Activated CD8-positive, alpha-beta T cell treated with anti-CD3 and anti-CD28 coated beads, Interleukin-2, amount 10 ng/mL, durations not matched to agents 7 days and 5 days (primary cell): ENCODE measurements at places on chromosomes 16 and 17.
A peak's percentile ranks its signal among the peaks of the same experiment; 100 is the strongest.

DNA sequence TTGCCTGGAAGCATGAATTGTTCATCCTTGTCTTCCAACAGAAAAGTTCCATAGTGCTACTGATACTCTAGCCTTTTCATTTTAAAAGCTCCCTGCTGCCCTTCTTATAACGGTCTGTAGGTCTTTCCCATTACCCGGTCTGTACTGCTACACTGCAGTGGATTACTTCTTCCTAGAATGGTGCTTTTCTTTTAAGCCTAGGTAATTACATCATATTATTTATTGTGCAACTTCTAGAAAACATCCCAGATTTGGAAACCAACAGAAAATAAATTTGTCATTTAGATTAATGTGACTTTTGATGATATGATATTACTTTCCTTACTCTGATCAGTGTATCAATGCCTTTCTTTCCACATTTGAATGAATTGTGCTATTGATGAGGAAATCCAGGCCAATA, 199.4 kb downstream of the TANC2 start:
- no peak for DNase-seq

DNA sequence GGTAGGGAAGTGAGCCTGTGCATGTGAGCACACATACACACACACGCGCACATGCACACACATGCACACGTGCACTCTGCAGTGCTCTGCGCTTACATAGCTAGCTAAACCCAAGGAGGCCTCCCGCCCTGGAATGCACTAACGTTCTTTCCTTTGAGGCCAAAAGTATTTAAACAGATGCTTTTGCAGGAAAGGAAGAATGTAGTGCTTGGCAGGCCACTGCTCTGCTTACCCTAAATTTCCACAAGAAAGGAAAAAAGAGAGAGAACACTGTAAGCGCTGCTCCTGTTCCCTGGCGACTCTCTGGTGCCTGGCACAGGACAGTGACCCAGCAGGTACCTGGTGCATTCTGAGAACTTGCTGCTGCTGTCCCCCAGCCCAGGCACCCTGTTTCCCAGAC, 31.3 kb upstream of the MRPS23 start:
- no peak for DNase-seq

DNA sequence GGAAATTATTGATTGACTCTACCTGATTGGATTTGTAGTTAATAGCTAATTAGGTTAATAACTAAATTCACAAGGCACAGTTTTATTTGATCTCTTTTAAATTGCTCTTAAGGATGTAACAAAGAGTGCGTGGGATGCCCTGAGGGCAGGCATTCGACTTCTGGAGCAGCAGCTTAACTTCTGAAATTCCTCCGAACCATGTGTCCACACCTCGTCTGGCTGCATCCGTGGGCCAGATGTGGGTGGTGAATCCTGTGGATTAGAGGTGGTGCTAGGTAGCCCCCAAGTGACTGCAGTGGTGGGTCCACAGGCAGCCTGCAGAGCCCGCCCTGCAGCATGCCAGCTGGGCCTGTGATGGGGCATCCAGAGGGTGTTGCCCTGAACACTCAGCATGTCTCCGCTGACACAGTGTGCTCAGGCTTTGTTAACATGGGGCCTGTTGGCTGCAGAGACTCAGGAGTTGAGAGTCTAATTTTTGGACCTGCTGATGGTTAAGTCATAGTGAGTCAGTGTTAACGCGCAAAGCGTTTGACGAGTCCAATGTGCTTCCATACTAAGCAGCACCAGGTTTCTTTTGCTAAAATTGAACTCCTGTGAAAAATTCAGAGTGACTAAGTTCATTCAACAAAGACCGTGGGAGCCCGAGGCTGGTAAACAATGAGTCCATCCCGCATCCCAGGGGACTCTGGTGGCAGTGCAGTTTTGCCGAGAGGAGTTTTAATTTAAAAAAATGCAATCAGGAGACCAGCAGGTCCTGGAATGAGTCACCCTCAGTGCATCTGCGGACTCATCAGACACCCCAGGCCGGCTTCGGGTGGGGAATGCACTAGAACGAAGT, 3.8 kb upstream of the NPB start:
- no peak for DNase-seq

DNA sequence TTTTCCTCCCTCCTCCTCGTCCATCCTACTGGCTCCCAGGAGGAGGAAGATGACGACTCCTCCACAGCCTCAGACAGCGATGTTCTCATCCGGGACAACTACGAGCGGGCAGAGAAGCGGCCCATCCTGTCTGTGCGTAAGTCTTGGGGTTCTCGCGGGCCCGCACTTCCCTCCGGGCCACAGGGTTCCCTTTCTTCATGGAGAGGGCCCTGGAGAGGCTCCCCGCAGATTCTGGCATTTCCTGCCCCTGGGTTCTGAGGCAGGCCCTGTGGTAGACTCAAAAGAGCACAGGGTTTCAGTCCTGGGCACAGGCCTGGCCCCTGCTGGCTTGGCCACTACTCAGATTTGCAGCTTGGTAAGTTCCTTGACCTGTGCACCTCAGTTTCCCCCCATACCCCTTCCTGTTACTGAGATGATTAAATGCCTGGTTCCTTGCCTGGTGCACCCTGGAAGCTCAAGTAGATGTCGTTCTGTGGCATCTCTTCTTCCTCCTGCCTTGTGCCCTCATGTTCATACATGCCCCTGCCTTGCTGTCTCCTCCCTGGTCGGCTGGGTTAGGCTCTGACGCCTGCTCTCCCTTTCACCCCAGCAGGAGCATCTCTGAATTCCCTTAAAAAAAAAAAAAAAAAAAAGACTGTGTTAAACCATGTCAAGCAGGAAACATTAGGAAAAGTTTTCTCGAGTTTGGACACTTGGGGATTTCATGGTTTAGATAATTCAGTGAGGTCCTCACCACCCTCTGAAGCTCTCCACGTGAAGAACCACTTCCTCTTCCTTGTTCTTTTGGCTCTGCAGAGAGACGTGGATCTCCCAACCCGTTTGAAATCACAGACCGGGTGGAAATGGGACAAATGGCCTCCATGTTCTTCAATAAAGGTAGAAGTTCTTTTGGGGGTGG, 14.3 kb upstream of the NAT9 start:
- no peak for DNase-seq

DNA sequence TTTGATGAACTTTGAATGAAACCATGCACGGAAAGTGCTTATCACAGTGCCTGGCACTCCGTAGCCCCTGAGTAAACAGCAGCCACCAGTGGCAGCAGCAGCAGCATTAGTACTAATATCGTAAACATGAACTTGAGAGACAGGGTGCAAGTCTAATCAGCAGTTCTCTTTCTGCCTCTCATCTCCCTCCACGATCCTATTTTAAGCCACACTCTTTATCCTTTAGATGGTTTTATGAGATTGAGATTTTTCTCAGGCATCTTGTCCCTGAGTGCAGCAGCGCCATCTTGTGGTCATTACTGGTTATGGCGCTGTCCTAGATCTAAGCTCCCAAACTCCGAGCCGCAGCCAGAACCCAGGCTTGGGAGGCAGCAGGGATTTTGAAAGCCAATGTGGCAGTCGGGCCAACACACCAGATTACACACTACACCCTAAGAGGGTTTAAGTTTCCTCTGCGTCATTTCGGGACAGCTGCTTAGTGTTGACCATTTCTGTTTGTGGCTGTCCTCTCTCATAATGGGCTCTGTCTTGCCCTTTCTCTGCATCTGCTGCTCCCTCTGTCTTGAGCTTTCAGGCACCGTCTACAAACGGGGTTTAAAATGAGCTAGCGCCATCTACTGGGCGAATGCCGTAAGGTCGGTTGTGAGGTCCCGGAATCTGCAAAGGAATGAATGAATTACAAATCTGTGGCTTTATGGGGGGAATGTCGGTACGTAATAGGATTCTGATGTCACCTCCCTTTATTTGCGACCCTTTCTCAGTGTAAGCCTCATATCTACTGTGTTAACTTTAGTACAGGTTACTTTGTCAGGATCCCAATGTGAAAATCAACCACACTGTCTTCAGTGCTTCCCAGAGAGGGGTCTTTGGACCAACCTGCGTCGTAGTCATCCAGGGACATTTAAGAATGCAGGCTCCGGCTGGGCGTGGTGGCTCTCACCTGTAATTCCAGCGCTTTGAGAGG, 64.5 kb downstream of the CYLD start:
- DNase-seq, result peak; percentile 90

GRCh38 chr17:29844339-29845048, 85.5 kb downstream of the SSH2 start:
- no peak for DNase-seq

- DNase-seq, result no peak
Observed at GRCh38 chr17:17723354-17724261, 42.4 kb downstream of the RAI1 start.

- no peak for DNase-seq
Observed at GRCh38 chr17:69056179-69056823, 4.4 kb downstream of the ABCA9 start.

DNA sequence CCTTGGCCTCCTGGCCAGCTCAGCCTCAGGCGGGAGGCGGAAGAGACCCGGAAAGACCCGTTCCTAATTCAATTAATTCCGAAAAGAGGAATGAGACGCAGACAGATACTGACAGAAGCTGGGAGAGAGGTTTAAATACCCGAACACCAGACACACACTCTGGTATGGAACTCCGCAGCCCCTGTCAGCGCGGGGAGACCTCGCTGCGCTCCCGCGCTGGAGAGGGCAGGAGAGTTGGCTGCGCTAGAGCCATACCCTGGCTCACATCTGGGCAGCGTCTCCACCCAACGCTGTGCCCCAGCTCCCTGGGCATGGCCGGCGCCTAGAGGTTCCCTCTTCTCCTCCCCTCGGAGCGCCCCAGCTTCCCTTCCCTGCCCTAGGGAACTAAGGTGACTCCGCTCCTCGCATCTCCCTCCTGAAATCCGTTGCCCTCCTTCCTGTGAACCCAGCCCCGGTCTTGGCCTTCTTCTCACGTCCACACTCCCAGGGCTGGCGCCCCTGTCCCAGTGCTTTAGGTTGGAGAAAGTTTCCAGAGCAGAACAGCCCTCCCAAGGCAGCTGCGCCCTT, 8.0 kb downstream of the NEUROD2 start:
- no peak for DNase-seq

GRCh38 chr17:62791235-62791734, 16.8 kb downstream of the MARCHF10 start:
- DNase-seq, result no peak

- no peak for DNase-seq
Observed at GRCh38 chr16:51907680-51908079, 639.3 kb downstream of the TOX3 start.

DNA sequence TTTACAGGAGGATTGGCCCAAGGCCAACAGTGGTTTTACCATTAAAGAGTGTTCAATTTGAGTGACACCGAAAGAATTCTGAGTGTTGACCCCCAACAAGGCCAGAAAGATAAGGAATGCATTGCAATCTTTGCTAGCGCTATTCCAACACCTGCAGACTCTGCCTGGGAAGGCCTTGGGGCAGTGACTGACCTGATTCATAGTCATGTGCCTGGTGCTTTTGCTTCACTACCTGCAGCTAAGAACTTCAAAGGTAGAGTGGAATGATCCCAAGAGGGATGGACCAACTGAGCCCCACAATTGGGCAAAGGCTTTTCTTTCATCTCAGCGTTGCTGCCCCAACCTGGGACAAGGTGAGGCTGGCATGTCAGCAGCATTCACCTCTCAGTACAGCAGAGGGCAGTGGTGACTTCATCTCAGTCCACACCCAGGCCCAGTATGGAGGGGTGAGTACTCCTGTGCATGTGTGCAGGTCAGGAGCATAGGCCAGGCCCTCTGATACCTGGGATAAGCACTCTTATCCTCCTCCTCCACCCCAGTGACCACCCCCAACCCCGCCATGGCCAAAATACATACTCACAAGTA, 149.6 kb upstream of the GNAO1 start:
- DNase-seq, result peak; percentile 41

DNA sequence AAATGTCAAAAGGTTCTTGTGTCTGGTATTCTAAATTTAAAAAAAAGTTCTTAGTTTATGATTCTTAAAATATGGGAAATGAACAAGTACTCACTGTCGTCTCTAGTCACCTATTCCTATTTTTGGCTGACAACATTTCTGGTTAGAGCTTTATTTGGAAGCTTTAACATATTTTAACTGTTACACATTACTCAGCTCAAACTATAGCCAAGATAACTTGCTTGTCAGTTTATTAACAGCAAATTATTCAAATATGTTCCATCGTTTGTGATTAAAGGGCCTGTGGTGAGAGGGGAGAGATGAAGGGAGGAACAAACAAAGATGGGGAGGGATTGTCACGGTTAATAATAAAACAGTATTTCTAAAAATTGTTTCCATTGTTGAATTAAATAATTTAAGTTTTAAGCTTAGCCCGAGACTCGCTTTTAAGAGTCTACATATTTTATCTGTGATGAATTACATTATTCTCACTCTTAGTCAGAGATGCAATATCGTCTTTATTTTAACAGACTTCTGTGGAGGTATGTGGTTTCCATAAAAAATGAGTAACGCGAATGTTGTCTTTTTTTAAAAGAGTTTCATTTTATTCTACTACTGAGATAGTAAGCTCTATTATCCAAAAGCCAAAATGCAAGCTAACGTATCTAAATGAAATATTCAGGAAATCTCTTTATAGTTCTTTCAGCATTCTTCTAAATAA, 321.9 kb upstream of the PMFBP1 start:
- DNase-seq, result no peak
